B cell (primary cell): ENCODE measurements at places on chromosomes 12 and 14. TPM values are rescaled to one million over a fixed set of nuclear protein-coding genes. Genes with fewer than 3 reads are reported as not detected.

DNA sequence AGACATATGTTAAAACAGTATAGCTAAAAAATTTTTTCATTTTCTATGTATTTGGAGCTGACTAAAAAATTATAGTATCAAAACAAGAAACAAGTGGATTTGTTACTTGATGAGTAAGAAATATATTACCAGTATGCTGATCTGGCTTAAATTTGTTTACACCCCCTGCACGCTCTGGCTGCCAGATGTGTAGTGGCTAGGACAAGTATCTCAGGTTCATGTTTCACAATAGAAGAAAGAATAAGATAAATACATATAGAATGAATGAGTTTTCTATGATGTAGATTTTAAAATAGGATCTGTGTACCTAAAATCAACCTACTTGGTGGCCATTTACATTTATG, 13.1 kb downstream of the NAA30 start:
- H3K36me3 ChIP-seq = no peaks in the 10 kb centered on the region
- H3K4me3 ChIP-seq = no peak overlapping the region
- H3K27ac ChIP-seq = no peak overlapping the region
- DNase-seq = no peak

GRCh38 chr14:59919570-59920377, at the start of gene LRRC9:
Gene LRRC9, plus strand, starts transcription at chr14:59920144.
- H3K36me3 ChIP-seq = no peaks in the 10 kb centered on the region
- H3K27ac ChIP-seq = no peak within 1 kb of the TSS
- no peaks in the 10 kb centered on the region for H3K27me3 ChIP-seq
- peak within 1 kb of the TSS; percentile 49 for H3K4me3 ChIP-seq
- DNase-seq = peak; percentile 42
- peaks cover 11% of the 10 kb centered on the region for H3K4me1 ChIP-seq

DNA sequence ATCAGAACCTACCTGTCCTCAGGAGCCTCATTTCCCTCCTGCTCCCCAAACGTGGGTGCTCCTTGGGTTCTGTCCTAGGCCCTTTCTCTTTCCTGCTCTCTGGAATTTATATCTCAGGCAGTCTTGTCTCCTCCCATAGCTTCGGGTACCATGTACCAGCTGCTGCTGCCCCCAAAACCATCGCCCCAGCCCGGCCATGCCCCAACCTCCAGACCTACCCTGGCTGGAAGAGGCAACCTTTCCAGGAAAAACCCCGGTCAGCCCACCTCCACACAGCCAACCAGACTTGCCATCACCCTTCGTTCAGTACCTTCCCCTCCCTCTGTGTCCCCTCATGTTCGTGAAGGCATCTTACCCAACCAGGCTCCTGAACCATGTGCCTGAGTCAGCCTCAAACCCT, 165.1 kb downstream of the CALM1 start:
- no peak overlapping the region for H3K4me3 ChIP-seq
- H3K27me3 ChIP-seq = no peaks in the 10 kb centered on the region
- H3K4me1 ChIP-seq = no peaks in the 10 kb centered on the region
- DNase-seq = no peak
- no peaks in the 10 kb centered on the region for H3K36me3 ChIP-seq

DNA sequence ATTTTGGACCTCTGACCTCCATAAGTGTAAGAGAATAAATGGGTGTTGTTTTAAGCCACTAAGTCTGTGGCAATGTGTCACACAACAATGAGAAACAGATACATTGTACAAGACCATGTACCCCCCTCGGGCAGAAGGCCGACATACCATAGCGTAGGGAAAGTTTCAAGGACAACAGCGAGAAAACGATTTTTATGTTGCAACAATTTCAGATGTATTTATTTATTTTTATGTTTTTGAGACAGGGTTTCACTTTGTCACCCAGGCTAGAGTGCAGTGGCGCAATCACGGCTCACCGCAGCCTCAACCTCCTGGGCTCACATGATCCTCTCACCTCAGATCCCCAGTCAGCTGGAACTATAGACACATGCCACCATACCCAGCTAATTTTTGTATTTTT, 136.4 kb upstream of the NCOR2 start:
- no peaks in the 10 kb centered on the region for H3K27me3 ChIP-seq
- H3K27ac ChIP-seq = no peak overlapping the region
- no peaks in the 10 kb centered on the region for H3K4me1 ChIP-seq
- DNase-seq = no peak
- H3K36me3 ChIP-seq = no peaks in the 10 kb centered on the region
- H3K4me3 ChIP-seq = no peak overlapping the region

- DNase-seq = peak; percentile 78
- H3K27ac ChIP-seq = no peak within 1 kb of the TSS
- no peaks in the 10 kb centered on the region for H3K36me3 ChIP-seq
- no peaks in the 10 kb centered on the region for H3K27me3 ChIP-seq
Measured at GRCh38 chr12:47758834-47759690, at the start of gene RAPGEF3. Gene RAPGEF3, minus strand, starts transcription at chr12:47758880. Its CDS starts 324 bp downstream, at chr12:47758556.

- no peak overlapping the region for H3K27ac ChIP-seq
- H3K27me3 ChIP-seq = peaks cover 39% of the 10 kb centered on the region
- H3K4me1 ChIP-seq = peaks cover 9% of the 10 kb centered on the region
- H3K36me3 ChIP-seq = no peaks in the 10 kb centered on the region
- no peak for DNase-seq
Measured at GRCh38 chr14:36663404-36664321, 2.0 kb downstream of the PAX9 start.

GRCh38 chr12:2944401-2945047, 14.7 kb upstream of the TEAD4 start:
- no peak overlapping the region for H3K27ac ChIP-seq
- no peak overlapping the region for H3K4me3 ChIP-seq
- H3K4me1 ChIP-seq = no peaks in the 10 kb centered on the region
- H3K27me3 ChIP-seq = no peaks in the 10 kb centered on the region

GRCh38 chr12:101053203-101053602, 156.8 kb downstream of the SLC5A8 start:
- no peaks in the 10 kb centered on the region for H3K27me3 ChIP-seq
- DNase-seq = no peak
- H3K27ac ChIP-seq = no peak overlapping the region
- H3K4me1 ChIP-seq = no peaks in the 10 kb centered on the region
- no peak overlapping the region for H3K4me3 ChIP-seq
- H3K36me3 ChIP-seq = no peaks in the 10 kb centered on the region

DNA sequence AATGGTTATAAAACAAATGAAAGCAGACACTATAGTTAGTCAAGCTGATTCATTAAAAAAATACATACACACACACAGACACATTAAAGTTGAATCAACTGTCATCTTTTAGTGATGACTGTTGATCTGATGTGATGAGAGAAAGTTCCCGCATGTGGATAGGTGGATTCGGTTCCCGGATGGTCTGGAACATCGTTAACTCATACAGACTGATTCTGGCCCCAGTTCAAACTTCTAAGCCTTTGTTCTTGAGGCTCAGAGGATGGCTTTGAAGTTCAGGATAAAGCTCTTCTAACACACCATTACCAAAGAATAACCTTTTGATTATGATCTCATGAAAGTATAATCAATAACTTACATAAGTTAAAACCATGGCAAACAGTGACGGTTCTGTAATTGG, 27.5 kb downstream of the WIF1 start:
- no peak for DNase-seq
- H3K27ac ChIP-seq = no peak overlapping the region
- H3K36me3 ChIP-seq = no peaks in the 10 kb centered on the region
- H3K4me3 ChIP-seq = no peak overlapping the region
- H3K27me3 ChIP-seq = peaks cover 7% of the 10 kb centered on the region
- no peaks in the 10 kb centered on the region for H3K4me1 ChIP-seq

DNA sequence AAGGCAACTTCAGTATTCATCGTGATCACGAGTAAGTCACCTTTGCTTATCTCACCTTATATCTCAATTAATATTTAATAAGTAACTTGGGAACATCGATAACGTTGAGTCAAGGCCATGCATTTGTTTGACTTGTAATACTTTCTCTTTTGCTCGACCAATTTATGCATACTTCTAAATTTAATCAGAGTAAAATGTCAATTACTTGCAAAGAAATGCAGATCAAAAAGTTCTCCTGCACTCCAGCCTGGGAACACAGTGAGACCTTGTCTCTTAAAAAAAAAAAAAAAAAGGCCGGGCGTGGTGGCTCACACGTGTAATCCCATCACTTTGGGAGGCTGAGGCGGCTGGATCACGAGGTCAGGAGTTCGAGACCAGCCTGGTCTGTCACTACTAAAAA, 11.8 kb upstream of the HIP1R start:
- no peak for DNase-seq
- no peak overlapping the region for H3K27ac ChIP-seq
- H3K36me3 ChIP-seq = no peaks in the 10 kb centered on the region
- H3K4me3 ChIP-seq = no peak overlapping the region

Gene RHOJ
- not detected in 2 replicates for total RNA-seq

Gene GALNT8
- 1.3 and 1.6 TPM in 2 replicates for total RNA-seq

- no peaks in the 10 kb centered on the region for H3K27me3 ChIP-seq
- no peak for DNase-seq
- no peaks in the 10 kb centered on the region for H3K36me3 ChIP-seq
- no peak overlapping the region for H3K4me3 ChIP-seq
- no peak overlapping the region for H3K27ac ChIP-seq
Measured at GRCh38 chr12:78483767-78484315, 380.7 kb upstream of the SYT1 start.

- no peaks in the 10 kb centered on the region for H3K27me3 ChIP-seq
- no peak overlapping the region for H3K27ac ChIP-seq
- no peaks in the 10 kb centered on the region for H3K4me1 ChIP-seq
- DNase-seq = no peak
Measured at GRCh38 chr14:42143114-42143513, 536.4 kb downstream of the LRFN5 start.

GRCh38 chr14:95123891-95124579, 33.3 kb downstream of the DICER1 start:
- peaks cover 42% of the 10 kb centered on the region for H3K36me3 ChIP-seq
- H3K4me3 ChIP-seq = no peak overlapping the region
- no peaks in the 10 kb centered on the region for H3K4me1 ChIP-seq
- DNase-seq = no peak

DNA sequence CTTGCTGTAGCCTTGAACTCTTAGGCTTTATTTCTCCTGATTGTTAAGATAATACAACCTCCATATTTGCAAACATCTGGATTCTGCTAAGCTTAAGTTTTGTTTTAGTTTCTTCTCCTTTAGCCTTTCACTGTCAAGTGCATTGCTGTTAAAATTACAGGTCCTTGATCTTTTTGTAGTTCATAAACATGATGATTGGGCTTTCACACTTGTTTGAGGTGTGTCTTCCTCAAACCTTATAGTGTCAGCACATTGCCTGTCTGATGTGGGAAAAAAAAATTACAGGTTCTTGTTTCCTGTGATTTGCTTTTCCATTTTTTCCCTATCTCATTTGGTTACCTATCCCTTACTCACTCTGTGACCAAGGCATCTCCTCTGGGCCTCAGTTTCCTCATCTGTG, 59.2 kb downstream of the BICDL1 start:
- H3K36me3 ChIP-seq = no peaks in the 10 kb centered on the region
- DNase-seq = no peak
- no peak overlapping the region for H3K27ac ChIP-seq
- H3K4me1 ChIP-seq = no peaks in the 10 kb centered on the region
- no peaks in the 10 kb centered on the region for H3K27me3 ChIP-seq

- no peak overlapping the region for H3K27ac ChIP-seq
- H3K4me1 ChIP-seq = no peaks in the 10 kb centered on the region
- DNase-seq = no peak
- H3K27me3 ChIP-seq = no peaks in the 10 kb centered on the region
- no peak overlapping the region for H3K4me3 ChIP-seq
- no peaks in the 10 kb centered on the region for H3K36me3 ChIP-seq
Measured at GRCh38 chr12:27868139-27868538, 88.1 kb upstream of the MANSC4 start.

Gene POTEM
- total RNA-seq = 0.17 TPM in 1 of 2 replicates, not detected in the other

Gene BCL2L14
- not detected in 2 replicates for total RNA-seq

Gene CISTR
- total RNA-seq = not detected in 2 replicates

- H3K4me3 ChIP-seq = no peak overlapping the region
- peaks cover 36% of the 10 kb centered on the region for H3K4me1 ChIP-seq
- H3K27me3 ChIP-seq = peaks cover 1% of the 10 kb centered on the region
- no peak overlapping the region for H3K27ac ChIP-seq
- H3K36me3 ChIP-seq = no peaks in the 10 kb centered on the region
- peak; percentile 71 for DNase-seq
Measured at GRCh38 chr12:102958073-102958829, 777 bp downstream of the ASCL1 start.

- no peak for DNase-seq
- no peak within 1 kb of the TSS for H3K4me3 ChIP-seq
- H3K27me3 ChIP-seq = peaks cover 15% of the 10 kb centered on the region
- no peaks in the 10 kb centered on the region for H3K36me3 ChIP-seq
- no peak within 1 kb of the TSS for H3K27ac ChIP-seq
Measured at GRCh38 chr12:7444076-7444475, at the start of gene CD163L1. Gene CD163L1, minus strand, starts transcription at chr12:7444153. Its CDS starts 26 bp downstream, at chr12:7444127.

DNA sequence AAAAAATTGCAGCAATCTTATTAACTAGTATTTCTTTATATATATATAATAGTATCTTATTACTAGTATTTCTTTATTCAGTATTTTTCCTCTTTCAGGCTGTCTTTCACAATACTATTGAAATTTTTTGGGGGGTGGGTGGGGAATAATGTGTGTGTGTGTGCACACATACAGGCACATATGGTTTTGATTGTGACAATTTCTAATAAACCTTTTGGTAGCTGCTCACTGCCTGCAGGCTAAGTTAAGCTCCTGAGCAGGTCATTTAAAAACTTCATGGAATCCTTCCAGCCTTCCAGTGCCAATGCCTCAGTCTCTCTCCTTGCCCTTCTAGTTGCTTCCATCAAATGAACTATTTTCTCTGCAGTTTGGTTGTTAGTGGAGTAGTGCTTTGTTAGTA, 490.1 kb downstream of the PCNX1 start:
- H3K27ac ChIP-seq = peak overlapping the region; percentile 98
- H3K27me3 ChIP-seq = no peaks in the 10 kb centered on the region
- H3K4me1 ChIP-seq = peaks cover 59% of the 10 kb centered on the region
- no peaks in the 10 kb centered on the region for H3K36me3 ChIP-seq
- DNase-seq = no peak

Gene PSMB11
- not detected in 2 replicates for total RNA-seq

Gene GYS2
- 0.10 TPM in 1 of 2 replicates, not detected in the other for total RNA-seq

Gene PAPLN
- 0.92 and 1.5 TPM in 2 replicates for total RNA-seq

GRCh38 chr12:46773586-46774321, 52.0 kb downstream of the SLC38A4 start:
- H3K4me1 ChIP-seq = no peaks in the 10 kb centered on the region
- no peaks in the 10 kb centered on the region for H3K36me3 ChIP-seq
- DNase-seq = no peak
- H3K27ac ChIP-seq = no peak overlapping the region
- no peaks in the 10 kb centered on the region for H3K27me3 ChIP-seq
- H3K4me3 ChIP-seq = no peak overlapping the region

GRCh38 chr12:1504304-1504894, 90.0 kb downstream of the FBXL14 start:
- H3K4me3 ChIP-seq = no peak overlapping the region
- no peak overlapping the region for H3K27ac ChIP-seq
- H3K4me1 ChIP-seq = no peaks in the 10 kb centered on the region
- H3K36me3 ChIP-seq = no peaks in the 10 kb centered on the region
- DNase-seq = no peak

DNA sequence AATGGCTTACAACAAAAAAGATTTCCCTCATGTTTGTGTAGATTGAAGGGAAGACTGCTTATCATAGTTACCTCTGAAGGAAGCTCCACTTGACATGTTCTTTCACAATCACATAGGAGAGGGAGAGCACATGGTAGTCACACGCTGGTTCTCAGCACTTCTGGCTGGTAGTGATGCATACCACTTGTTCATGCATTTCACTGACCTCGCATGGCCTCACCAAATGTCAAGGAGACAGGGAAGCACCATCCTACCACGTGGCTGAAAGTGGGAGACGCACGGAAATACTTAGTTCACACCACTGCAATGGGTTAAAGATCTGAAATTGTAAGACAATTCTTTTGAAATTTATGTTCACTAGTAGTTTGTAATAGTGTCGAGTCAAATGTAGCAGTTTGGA, 74.0 kb downstream of the PDE3A start:
- no peaks in the 10 kb centered on the region for H3K27me3 ChIP-seq
- H3K27ac ChIP-seq = no peak overlapping the region
- no peaks in the 10 kb centered on the region for H3K36me3 ChIP-seq
- H3K4me3 ChIP-seq = no peak overlapping the region
- no peaks in the 10 kb centered on the region for H3K4me1 ChIP-seq
- no peak for DNase-seq

Gene AHNAK2
- total RNA-seq = not detected in 2 replicates
